ENCODE measurements at places on chromosomes 6 and 20. TPM values are rescaled to one million over a fixed set of nuclear protein-coding genes. Genes with fewer than 3 reads are reported as not detected.

DNA sequence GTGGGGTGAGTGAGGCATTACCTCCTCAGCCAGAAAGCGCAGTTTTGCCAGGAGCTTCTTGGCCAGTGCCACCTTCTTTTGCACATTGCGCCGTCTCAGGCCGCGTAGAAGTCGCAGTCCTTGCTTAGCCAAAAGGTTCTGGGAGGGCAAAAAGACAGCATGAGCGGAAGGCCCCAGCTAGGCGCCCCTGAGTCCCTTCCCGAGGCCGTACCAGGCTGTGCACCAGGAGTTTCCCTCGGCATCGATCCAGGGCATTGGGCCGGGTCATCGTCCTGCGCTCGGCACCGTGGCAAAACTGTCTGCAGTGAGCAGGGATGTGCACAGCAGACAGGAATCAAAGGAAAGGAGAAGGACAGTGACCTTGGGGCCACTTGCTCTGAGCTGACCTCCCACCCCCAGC is 20.2 kb upstream of the SPAG4 start:
- no peaks in the 10 kb centered on the region for H3K36me3 ChIP-seq
- DNase-seq: no peak
- H3K27me3 ChIP-seq: no peaks in the 10 kb centered on the region
- no peak overlapping the region for H3K27ac ChIP-seq
- H3K4me3 ChIP-seq: no peak overlapping the region
- H3K4me1 ChIP-seq: no peaks in the 10 kb centered on the region

DNA sequence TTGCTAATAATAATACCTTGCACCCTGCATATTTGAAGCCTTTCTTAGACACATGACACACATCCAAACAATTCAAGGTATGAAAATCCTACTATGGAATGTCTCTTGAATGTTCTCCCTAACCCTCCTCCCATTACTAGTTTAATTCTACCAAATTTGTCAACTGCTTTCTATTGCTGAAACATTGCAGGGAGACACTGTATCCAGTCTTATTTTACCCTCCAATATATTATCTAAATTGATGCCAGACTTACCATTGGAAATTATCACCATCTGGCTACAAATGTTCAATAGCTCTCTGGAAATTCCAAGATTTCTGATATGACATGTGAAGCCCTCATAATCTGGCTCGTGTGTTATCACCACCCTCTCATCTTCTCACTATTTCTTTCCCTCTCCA is 1027.3 kb upstream of the CITED2 start:
- no peaks in the 10 kb centered on the region for H3K4me1 ChIP-seq
- H3K27ac ChIP-seq: no peak overlapping the region
- no peaks in the 10 kb centered on the region for H3K27me3 ChIP-seq
- no peaks in the 10 kb centered on the region for H3K36me3 ChIP-seq
- H3K4me3 ChIP-seq: no peak overlapping the region

DNA sequence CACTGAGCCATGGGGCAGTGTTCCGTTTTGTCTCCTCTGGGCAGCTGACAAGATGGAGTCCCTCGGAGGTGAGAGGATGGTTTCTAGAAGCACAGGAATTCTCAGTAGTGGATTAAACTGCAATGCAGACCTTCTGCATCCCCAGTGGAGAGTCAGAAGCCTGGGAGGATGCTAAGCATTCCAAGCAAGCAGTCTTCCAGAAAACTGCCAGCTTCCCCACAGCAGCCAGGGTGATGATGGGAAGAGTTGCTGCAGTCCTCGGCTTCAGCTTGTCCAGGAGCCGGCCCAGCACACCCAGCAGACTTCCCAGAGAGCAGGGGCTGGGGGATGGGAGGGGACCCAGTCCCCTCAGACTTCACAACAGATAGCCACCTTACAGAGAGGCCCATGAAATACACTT is 163.6 kb downstream of the LY86 start:
- H3K4me1 ChIP-seq: peaks cover 13% of the 10 kb centered on the region
- no peaks in the 10 kb centered on the region for H3K36me3 ChIP-seq
- no peaks in the 10 kb centered on the region for H3K27me3 ChIP-seq
- H3K27ac ChIP-seq: no peak overlapping the region
- no peak overlapping the region for H3K4me3 ChIP-seq

GRCh38 chr6:129659167-129659566 is 50.8 kb downstream of the ARHGAP18 start:
- no peaks in the 10 kb centered on the region for H3K36me3 ChIP-seq
- no peaks in the 10 kb centered on the region for H3K27me3 ChIP-seq
- peaks cover 3% of the 10 kb centered on the region for H3K4me1 ChIP-seq
- H3K4me3 ChIP-seq: no peak overlapping the region

GRCh38 chr6:30678964-30679726 is 6.3 kb upstream of the DHX16 start:
- peak overlapping the region; percentile 92 for H3K4me3 ChIP-seq
- H3K36me3 ChIP-seq: peaks cover 30% of the 10 kb centered on the region
- no peaks in the 10 kb centered on the region for H3K27me3 ChIP-seq
- peaks cover 38% of the 10 kb centered on the region for H3K4me1 ChIP-seq
- peak; percentile 88 for DNase-seq
- H3K27ac ChIP-seq: peak overlapping the region; percentile 53

DNA sequence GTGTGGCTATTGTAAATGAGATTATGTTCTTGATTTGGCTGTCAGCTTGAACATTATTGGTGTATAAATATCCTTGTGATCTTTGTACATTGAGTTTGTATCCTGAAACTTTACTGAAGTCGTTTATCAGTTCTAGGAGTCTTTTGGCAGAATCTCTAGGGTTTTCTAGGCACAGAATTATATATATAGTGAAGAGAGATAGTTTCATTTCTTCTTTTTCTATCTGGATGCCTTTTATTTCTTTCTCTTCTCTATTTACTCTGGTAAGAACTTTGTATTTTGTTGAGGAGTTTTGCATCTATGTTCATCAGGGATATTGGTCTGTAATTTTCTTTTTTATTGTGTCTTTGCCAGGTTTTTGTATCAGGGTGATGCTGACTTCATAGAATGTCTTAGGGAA is 589.2 kb upstream of the MAN1A1 start:
- H3K36me3 ChIP-seq: no peaks in the 10 kb centered on the region
- no peak overlapping the region for H3K27ac ChIP-seq
- no peak overlapping the region for H3K4me3 ChIP-seq
- DNase-seq: no peak
- H3K4me1 ChIP-seq: no peaks in the 10 kb centered on the region
- no peaks in the 10 kb centered on the region for H3K27me3 ChIP-seq

GRCh38 chr20:38805958-38806854 is 709 bp downstream of the PPP1R16B start:
- H3K27ac ChIP-seq: peak overlapping the region; percentile 98
- peaks cover 11% of the 10 kb centered on the region for H3K36me3 ChIP-seq

GRCh38 chr20:45910670-45911485 is 1.1 kb downstream of the PLTP start:
- H3K4me3 ChIP-seq: peak overlapping the region; percentile 81
- no peaks in the 10 kb centered on the region for H3K36me3 ChIP-seq
- DNase-seq: peak; percentile 82
- no peaks in the 10 kb centered on the region for H3K27me3 ChIP-seq

LIME1 gene
- total RNA-seq: 18.4 TPM

CST8 gene
- total RNA-seq: not detected

SCRT2 gene
- not detected for total RNA-seq

RIMS4 gene
- total RNA-seq: not detected
